Umbilical cord (tissue), 2 donors: ENCODE measurements at places on chromosomes 16 and 17. TPM values are rescaled to one million over a fixed set of nuclear protein-coding genes. Genes with fewer than 3 reads are reported as not detected.
A peak's percentile ranks its signal among the peaks of the same experiment; 100 is the strongest.

Gene XYLT1
- 61.2 TPM for total RNA-seq

Gene ALOX15
- total RNA-seq, result not detected

- DNase-seq, result no peak
Measured at GRCh38 chr16:83453977-83454376, 353.8 kb upstream of the HSBP1 start.

Gene C17orf107
- total RNA-seq, result 11.3 TPM

Gene MYL11
- not detected for total RNA-seq

Gene DNASE1L2
- not detected for total RNA-seq

GRCh38 chr16:17992416-17992815 lies 344.1 kb downstream of the NPIPA8 start:
- DNase-seq, result no peak

- peak; percentile 74 for DNase-seq
Measured at GRCh38 chr17:21573961-21574610, 118.2 kb upstream of the KCNJ18 start.

Gene NPIPA5
- total RNA-seq, result not detected

Gene LHX1
- 2.9 TPM for total RNA-seq

DNA sequence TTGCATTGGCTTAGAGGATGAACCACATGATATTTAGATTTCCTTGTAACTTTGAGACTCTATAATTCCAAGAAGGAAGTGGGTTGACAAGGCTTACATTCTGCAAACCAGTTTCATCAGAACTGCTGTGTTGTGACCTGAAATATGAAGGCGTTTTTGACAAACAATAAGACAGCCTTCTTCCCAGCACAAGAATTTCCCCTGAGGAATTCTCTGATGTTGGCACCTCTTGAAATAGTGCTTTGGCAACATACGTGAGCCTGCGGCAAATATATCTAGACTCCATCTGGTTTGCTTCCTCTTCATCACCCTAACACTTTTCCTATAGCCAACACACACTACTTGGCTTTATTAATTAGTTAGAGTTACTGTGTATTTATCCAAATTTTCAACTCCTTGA lies 585.5 kb upstream of the SOX9 start:
- DNase-seq, result no peak

- peak; percentile 34 for DNase-seq
Measured at GRCh38 chr16:89842471-89843408, 14.5 kb downstream of the SPIRE2 start.

- no peak for DNase-seq
Measured at GRCh38 chr16:67209565-67209964, 10.6 kb downstream of the ELMO3 start.

Gene ASIC2
- total RNA-seq, result 1.4 TPM

DNA sequence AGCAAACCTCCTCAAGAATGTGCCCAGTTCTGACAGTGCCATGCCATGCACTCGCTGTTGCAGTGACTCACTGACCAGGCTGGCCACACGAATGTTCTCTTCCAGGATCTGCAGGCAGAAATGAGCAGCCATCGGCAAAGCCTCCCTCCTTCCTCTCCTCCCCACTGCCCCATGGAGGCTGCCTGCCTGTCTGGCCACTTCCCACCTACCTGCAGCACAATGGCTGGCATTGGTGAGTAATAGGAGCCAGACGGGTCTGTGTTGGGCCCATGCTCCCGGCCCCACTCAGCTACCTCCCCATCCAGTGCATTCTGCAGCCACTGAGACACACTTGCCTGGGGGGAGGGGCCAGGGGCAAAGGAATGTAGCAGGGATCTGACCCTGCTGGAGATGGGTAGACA lies 2.8 kb upstream of the MATCAP1 start:
- DNase-seq, result no peak

Gene ELMO3
- total RNA-seq, result not detected

DNA sequence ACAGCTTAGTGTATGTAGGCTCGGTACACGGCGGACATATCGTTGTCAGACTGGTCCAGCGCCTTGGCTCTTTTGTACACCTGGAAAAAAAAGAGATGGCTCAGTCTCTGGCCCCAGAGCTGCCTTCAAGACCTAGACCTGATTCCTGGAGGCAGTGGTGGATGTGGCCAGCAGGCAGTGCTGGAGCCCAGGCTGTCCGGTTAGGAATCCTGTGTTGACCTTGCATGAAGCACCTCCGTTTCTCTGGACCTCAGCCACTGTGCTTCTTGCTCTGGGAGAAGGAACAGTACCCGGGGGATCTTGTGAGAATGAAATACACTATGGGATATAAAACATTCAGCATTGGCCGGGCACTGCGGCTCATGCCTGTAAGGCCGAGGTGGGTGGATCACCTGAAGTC lies 2.8 kb upstream of the ROGDI start:
- DNase-seq, result peak; percentile 24

DNA sequence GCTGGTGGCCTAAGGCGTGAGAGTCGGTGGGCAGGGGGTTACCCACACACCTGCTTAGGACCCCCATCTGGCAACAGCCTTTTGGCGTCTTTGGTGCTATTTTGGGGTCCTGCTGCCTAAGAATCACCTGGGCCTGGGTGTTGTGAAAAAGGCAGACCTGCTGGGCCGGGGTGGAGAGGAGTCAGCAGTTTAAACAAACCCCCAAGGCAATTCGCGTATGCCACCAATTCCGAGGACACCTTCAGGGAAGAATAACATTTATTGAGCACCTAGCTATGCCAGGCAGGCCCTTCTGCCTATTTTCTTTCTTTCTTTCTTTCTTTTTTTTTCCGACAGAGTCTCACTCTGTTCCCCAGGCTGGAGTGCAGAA lies 53.9 kb upstream of the TOB1 start:
- DNase-seq, result no peak

GRCh38 chr17:81315129-81315884 lies 20.2 kb upstream of the SLC38A10 start:
- DNase-seq, result no peak

DNA sequence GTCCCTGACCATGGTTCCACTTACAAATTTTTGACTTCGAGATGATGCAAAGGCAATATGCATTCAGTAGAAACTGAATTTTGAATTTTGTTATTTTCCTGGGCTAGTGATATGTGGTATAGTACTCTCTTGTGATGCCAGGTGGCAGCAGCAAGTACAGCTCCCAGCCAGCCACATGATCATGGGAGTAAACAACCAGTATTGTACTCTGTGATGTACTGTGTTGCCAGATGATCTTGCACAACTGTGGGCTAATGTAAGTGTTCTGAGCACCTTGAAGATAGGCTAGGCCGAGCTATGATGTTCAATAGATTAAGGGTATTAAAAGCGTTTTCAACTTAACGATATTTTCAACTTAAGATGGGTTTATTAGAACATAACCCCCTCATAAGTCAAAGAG lies 250.8 kb downstream of the STX8 start:
- no peak for DNase-seq

Gene TRAF7
- total RNA-seq, result 22.9 TPM

GRCh38 chr16:80114699-80115098 lies 426.1 kb upstream of the DYNLRB2 start:
- no peak for DNase-seq
